ENCODE measurements at places on chromosomes 2 and 18.

GRCh38 chr18:1104181-1104881 lies 199.7 kb downstream of the ADCYAP1 start:
- DNase-seq, result no peak

GRCh38 chr2:147989809-147990403 lies 30.6 kb downstream of the ORC4 start:
- peak; percentile 0 for DNase-seq

DNA sequence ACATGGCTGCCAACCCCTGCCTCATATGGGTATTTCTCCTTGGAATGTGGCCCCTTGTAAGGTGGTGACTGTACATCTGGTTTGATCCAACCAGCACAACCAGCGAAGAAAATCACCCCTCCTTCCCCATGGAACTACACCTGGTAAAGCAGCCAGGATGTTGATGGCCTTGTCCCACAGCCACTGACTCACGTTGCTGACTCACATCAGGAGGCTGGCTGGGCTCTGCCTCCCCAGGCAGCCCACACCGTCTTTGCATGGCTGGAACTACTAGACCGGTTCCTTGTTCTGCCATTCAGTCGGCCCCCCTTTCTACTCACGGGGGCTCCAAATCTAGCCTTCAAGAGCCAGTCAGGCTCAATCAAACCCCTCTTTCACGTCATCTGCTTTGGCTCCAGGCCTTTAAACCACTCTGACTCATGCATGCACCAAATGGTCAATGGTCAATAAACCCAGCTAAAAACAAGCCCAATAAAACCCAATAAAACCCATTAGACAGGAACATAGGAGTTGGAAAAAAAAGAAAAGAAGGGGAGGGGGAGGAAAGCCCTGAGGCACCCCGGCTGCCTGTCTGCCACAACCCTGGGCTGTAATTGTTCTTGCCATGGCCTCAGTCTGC lies 114.8 kb downstream of the PLB1 start:
- no peak for DNase-seq

DNA sequence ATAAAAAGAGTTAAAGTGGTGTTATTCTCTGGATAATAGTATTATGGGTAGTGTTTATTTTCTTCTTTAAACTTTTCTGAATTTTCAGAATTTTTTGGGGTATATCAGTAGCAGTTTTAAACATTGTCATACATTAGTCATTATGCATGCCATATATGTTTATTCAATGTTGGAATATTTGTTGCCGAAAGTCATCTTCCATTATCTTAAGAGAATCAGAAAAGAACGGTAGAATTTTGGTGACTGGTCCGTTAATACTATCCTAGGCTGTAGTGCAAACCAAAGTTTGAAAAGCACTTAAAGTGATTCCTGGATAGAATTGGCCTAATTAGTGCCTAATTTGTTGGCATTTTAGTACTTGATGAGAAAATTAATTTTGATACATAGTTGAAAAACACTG lies 244.1 kb downstream of the PHLPP1 start:
- DNase-seq, result no peak

GRCh38 chr2:69082430-69082997 lies 69.5 kb downstream of the ANTXR1 start:
- no peak for DNase-seq

Data from NCI-H1092 (cell line).